NCI-H1105 (cell line): ENCODE measurements at places on chromosomes 5 and 9.

DNA sequence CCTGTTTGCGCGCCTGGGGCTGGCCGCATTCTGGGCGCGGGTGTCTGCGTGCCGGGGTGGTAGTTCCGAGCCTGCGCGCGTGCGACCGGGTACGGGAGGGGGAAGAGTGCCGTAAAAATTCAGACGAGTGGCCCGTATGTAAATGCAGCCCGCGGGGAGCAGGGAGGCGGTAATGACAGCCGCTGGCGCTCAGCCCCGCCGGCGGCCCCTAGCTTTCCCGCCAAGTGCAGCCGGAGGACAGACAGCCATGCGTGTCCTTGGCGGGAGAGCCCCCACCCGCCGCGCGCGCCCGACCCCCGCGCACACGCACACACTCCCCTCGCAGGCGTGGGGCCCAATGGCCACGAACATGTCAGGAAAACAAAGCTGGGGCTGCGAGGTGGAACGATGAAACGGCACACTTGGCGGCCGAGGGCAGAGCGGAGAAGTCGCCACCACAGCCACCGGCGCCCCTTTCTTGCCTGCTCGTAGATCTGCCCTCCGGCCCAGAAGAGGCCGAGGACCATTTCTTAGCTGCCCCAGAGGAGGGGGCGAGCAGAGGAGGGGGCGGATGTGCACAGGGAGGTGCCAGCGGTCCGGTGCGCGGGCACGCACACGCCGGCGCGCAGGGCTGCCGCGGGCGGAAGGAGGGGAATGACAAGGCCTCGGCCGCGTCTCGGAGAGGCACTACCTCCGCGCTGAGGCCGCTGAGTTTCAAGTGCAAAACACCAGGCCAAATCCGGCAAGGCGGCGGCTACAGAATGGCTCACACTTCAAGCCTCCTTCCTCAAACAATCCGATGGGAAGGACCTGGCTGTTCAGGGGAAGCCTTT is 208.4 kb downstream of the MEF2C start:
- no peak for DNase-seq

- peak; percentile 31 for DNase-seq
Measured at GRCh38 chr9:136799079-136799853, 3.1 kb downstream of the CCDC183 start.

DNA sequence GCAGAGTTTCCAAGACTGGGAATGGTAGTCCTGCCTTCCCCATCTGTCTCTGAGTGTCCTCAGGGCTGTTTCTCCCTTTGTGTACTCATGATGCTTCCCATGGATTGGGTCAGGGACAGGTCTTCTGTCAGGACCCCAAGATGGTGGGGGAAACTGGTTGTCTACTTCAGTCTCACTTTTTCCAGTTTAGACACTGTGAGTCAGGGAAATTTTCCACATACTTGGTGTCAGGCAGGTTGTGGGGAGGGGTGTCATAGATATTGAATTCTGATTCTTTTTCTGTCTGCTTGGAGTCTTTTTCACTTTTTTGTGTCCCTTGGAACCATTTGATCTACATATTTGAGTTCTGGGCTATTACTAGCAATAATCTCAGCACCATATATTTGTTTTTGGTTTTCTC is 10.3 kb downstream of the POLK start:
- DNase-seq, result no peak

GRCh38 chr9:35481347-35481975 is 8.4 kb upstream of the RUSC2 start:
- DNase-seq, result peak; percentile 4
